ENCODE measurements at places on chromosomes 2 and 18.
A peak's percentile ranks its signal among the peaks of the same experiment; 100 is the strongest.

- DNase-seq = no peak
Measured at GRCh38 chr18:49837889-49838288, 24.6 kb upstream of the ACAA2 start.

- DNase-seq = no peak
Measured at GRCh38 chr2:23588508-23589201, 203.7 kb downstream of the KLHL29 start.

DNA sequence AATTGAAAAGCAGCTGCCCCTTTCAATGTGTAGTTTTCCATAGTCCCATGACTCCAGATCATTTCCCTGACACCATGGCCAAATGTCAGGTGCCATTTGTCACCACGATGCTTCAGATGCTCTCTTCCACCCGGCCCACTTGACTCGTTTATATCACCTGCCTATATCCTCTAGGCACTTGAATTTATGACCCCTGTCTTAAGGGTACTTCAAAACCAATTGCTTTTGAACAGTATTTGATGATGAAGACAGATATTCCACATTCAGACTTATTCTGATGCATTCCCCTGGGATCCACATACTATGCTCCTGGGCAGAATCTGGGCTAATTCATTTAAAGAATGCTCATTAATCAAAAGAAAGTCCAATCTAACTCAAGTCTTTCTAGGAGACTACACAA is 16.9 kb upstream of the RHBDD1 start:
- DNase-seq = no peak

- DNase-seq = peak; percentile 39
Measured at GRCh38 chr2:20584399-20585358, 66.2 kb downstream of the HS1BP3 start.

DNA sequence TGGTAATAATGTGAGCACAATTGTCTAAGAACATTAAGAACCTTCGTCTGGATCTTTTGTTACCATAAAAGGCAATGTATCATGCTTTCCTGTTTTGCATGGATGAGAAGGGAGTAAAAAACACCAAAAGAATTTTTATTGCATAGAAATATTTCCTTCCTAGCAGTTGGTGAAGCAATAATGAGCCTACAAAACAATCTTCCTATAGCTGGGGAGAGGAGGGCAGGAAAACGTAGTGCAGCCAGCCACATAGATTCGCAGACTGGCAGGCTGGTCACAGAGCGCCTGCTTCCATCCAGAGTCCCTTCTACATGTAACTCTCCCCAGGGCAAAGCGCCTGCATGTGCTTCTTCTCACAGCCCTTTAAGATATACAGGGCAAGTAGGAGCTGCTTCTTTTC is 190.4 kb downstream of the BABAM2 start:
- DNase-seq = peak; percentile 33

- DNase-seq = no peak
Measured at GRCh38 chr18:21049306-21049705, 62.3 kb downstream of the ROCK1 start.

DNA sequence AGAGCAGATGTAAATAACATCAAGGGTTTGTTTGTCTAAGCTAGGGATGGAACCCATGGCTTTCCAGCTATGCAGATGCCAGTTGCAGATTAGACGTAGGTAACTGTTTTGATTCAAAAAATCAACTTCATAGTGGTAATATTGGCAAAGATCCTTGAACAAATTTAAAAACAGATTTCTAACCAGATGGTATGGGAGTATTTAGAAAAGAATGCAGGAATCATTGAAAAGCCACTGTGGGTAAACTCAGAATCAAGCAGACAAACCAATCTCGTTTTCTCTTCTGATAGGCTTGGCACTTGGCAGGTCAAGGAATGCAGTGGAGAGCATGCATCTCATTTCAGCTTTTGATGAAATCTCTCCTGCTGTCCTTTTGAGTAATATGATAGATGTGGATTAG is 377.5 kb downstream of the CLIP4 start:
- DNase-seq = no peak

GRCh38 chr2:85785027-85785822 is 31.4 kb downstream of the ATOH8 start:
- DNase-seq = no peak

DNA sequence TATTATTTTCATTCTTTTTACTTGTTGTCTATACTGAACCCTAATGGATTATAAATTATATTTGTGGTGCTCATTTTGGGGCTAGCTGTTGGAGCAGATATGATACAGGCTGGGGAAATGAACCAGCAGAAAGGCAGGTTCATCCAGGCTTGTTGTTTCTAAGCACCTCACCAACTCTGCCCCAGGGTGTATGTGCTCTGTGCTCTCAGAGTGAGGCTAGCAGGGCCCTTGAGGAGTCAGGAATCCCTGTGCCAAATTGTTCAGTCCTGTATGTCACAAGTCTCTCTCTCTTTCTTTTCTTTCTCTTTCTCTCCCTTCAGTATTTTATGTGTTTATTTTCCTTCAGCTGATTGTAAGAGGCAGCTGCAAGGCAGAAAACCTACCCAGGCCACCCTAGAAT is 181.1 kb upstream of the DPP10 start:
- DNase-seq = no peak

- peak; percentile 67 for DNase-seq
Measured at GRCh38 chr2:206989311-206989710, 50.0 kb downstream of the CPO start.

GRCh38 chr2:157174321-157174720 is 83.2 kb upstream of the GALNT5 start:
- no peak for DNase-seq

DNA sequence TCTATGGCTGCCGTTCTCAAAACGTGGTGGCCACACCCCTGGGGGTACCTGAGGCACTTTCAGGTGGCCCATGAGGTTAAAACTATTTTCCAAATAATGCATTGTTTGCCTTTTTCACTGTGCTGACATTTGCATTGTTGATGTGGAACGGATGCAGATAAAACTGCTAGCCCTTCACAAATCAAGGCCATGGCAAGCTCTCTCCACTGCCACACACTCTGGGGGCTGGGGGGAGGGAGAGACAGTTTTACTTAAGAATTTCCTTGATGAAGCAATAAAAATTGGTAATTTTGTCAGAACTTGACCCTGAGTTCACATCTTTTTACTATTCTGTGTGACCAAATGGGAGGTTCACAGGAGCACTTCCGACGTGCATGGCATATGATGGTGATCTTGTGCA is 22.0 kb upstream of the TGIF1 start:
- DNase-seq = no peak

- peak; percentile 39 for DNase-seq
Measured at GRCh38 chr2:169363560-169364150, 1.3 kb upstream of the LRP2 start.

GRCh38 chr2:152415796-152416195 is 80.8 kb downstream of the FMNL2 start:
- no peak for DNase-seq

DNA sequence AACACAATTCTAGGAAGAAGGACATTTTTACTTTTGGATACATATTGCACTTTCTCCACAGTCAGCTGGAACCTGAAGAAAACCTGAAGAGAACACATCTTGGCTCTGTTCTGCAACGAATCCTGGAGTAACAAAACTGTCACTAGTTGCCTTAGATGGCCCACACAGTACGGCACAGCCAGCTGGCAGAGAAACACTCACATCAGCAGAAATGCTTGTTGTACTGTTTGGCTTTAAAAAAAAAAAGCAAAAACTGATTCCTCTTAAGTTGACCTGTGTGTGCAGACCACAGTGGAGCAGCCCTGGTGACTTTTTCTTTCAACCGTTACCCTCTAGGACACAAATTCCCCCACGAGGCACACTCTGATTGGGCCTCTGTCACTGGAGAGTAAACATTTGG is 152.3 kb upstream of the TWIST2 start:
- DNase-seq = no peak

DNA sequence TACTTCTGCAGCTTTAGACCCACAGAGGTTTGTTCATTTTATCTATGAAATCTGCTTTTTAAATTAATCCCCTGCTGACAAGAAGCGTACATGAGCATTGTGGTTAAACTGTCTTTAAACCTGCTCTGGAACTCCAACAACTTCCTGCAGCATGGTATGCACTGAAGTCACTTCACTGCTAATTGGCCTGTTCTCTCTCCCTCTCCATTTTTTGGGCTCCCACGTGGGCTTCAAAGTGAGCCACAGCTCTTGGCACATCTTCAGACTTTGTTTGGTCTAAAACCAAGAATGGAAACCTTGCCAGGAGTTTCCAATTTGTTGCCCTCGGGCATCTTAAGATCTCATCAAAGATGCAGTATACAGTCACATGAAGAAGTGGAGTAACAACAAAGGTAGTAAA is 311.4 kb downstream of the LRRTM1 start:
- no peak for DNase-seq

DNA sequence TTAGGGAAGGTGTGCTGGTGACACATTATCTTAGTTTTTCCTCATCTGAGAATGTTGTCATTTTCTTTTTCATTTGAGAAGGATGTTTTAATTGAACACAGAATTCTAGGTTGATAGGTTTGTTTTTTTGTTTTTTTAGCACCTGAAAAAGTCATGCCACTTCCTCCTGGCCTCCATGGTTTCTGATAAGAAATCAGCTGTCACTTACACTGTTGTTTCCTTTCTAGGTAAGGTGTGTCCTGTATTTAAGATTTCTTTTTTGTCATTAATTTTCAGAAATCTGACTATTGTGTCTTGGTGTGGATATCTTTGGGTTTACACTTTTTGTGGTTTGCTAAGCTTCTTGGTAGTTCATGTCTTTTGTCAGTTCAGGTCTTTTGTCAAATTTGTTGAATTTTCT is 99.3 kb downstream of the ROCK1 start:
- DNase-seq = no peak

- no peak for DNase-seq
Measured at GRCh38 chr2:202671317-202672035, 36.7 kb downstream of the FAM117B start.

- peak; percentile 87 for DNase-seq
Measured at GRCh38 chr2:24597181-24597870, 106.3 kb downstream of the NCOA1 start.

- DNase-seq = no peak
Measured at GRCh38 chr2:6072768-6073167, 380.6 kb downstream of the SOX11 start.

- peak; percentile 3 for DNase-seq
Measured at GRCh38 chr2:173631127-173631460, 276.4 kb downstream of the CDCA7 start.

DNA sequence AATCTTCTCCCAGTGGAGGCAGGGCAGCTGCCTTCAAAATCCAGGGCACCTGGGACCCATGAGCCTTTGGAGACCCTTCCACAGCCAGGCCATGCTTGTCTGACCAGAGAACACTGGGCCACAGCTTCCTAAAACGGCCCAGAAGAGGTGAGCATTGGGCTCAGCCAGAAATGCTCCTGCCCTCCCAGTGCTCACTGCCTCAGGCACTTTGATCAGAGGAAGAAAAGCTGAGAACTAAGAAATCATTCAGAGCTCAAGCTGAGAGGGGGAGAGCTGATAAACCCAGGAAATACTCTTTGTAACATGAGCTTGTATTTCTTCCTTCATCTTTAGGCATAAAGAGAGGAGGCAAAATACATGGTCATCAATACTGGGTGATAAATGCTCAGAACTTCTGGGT is 365.5 kb upstream of the KLHL29 start:
- DNase-seq = no peak

GRCh38 chr2:112924360-112924759 is 13.4 kb downstream of the IL37 start:
- no peak for DNase-seq

GRCh38 chr2:68319398-68320117 is at the start of gene CNRIP1:
TSS of gene CNRIP1 (minus strand) at chr2:68319949. CDS start at chr2:68319400, 549 bp downstream.
- peak; percentile 49 for DNase-seq
